ENCODE measurements at places on chromosomes 1 and 21.

DNA sequence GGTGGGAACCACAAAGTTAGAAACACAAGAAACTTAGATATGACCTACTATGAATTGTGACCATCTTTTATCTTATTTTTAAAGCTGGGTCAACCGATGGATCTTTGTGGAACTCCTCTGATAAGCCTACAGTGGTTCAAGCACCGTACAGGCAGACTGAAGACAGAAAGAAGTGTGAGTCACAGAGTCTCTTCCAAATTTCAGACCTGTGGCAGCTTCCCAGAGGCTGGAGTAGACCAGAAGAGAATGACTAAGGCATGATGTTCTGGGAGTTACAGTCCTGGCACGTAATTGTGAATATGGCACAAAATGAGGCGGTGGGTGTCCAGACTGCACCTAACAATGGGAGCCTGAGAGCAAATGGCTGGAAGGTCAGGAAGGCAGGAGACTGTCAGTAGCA, 70.0 kb downstream of the LMO4 start:
- no peak for DNase-seq

DNA sequence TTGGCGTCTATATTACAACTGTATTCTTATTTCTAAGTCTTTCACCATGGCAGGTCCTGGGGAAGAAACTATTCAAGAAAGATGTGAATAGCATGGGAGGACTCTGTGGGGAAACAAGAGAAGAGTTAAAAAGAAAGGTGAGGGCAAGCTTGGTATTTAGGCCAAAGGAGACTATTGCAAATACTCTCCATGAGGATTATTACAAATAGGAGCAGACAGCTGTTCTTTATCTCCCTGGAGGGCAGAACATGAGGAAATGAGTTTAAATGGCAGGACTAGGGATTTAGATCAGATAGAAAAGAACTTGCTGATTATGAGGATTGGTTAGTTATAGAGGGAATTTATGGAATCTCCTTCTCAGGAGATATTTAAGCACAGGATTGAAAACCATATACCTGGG, 186.8 kb downstream of the CDC7 start:
- no peak for DNase-seq

DNA sequence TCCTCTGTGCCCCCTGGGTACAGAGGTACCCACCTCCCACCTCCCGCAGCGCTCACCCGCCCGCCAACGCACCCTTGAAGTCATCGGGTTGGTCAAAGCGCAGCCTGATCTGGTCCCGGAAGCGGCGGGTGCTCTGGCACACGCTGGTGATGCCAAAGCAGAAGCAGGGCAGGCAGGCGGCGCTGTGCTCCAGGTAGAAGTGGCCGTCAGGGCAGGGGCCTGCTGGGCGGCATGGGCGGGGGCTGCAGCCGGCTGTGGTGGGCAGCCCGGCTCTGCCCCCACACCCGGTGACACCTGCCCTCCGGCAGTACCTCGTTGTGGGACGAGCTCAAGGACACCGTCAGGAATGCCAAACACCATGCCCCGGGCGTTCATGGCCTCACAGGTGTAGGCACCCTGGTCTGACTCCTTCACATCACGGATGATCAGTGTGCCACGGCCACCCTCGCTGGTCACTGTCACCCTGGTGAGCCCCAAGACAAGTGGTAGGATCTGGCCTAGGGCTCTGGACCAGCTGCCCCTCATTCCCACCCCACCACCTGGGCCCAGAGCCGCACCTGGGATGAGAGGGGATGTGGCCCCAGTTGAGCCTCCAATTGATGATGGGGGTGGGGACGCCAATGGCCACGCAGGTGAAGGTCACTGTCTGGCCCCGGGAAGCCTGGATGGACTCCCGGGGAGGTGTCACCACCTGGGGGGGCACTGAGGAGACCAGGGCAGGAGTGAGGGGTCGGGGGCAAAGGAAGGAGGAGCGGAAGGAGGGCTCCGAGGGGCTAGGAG, 52.5 kb downstream of the HSPG2 start:
- DNase-seq, result no peak

DNA sequence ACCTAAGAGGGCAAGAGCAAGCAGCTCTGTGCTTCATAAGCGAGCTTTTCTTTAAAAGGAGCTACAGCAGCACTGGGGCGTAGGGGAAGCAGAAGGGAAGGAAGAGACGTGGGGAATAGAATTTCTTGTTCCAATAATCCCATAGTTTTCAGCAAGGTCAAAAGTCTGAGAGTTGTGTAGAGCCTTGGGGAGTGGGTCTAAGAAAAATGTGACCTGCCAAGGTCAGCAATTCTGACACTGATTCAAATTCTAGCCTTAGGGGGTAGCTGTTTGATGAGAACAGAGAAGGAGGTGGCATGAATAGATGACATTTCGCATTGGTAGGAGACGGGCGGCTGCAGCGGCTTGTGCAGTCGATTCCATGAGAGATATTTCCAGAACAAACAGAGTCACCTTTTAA, 22.4 kb downstream of the PRRX1 start:
- DNase-seq, result no peak

DNA sequence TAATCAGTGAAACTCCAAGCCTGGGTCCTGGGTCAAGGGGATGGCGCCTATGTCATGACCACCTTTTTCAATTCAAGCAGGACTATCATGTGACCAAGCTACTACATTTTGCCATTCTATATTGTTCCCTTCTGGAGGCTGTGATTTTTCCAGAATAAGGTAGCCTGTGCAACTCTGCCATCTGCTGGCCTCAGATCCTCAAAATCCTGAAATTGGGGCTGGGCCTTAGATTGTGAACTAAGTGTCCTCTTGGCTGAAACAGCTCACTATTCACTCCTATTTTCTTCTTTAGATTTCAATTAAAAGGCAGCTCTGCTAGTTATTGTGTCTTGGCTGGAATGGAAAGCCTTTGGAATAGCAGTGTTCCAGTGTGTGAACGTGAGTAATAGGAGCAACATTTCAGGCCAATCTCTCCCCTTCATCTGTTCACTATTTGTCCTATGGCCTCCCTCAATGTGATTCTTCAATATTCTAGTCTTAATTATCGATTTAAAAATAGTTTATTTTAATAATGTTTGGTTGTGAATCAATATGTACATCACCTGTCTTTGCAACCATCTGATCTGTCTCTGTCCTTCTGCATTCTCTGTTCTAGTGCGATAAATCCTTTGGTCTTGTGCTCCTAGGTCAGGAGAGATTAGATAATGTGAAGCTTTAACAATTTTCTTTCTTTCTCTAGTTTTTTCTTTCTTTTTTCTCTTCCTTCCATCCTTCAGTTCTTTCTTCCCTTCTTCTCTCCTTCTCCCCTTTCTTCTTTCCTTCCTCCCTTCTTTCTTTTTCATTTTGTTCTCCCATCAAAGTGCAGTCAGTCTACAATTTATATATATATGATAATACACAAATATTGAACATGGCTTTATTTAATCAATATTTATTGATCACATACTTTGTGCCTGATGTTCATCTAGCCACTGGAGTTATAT, 69.8 kb downstream of the CR1 start:
- DNase-seq, result no peak

- DNase-seq, result no peak
These were observed 63.4 kb downstream of the DDR2 start for GRCh38 chr1:162695687-162696086.

GRCh38 chr1:187237542-187237941, 408.8 kb downstream of the PLA2G4A start:
- DNase-seq, result no peak

- DNase-seq, result no peak
These were observed 66.6 kb downstream of the S100B start for GRCh38 chr21:46538262-46538661.

DNA sequence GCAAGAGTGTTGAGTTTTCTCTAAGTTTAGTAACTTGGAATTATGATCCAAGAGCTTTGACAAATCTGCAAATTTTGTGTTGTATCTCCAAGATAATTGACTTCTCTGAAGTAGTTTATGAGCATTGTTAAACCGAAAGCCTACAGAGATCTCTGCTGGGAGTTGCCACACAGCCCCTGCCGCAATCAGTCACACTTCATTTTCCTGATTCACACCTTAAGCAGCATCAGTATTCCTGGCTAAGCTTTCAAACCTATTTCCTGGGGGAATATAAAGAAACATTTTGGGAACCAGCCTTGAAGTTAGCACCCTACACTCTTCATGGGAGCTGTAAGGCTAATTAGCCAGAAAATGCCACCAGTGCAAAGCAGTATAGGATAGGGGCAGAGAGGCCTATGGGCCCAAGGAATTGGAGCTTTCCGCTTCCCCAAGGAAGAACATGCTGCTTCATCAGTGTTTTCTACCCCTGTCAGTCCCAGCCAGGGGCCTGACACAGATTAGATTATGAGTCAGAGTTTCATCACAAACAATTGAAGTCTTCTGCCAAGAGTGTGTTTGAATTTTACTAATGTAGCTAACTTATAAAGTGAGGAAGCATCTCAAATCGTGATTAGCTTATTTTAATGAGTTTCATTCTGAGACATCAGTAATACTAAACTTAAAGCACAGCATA, 23.2 kb upstream of the CACYBP start:
- DNase-seq, result no peak

- peak; percentile 58 for DNase-seq
These were observed 29.0 kb upstream of the SLAMF1 start for GRCh38 chr1:160675641-160676410.

GRCh38 chr1:117985973-117986372, 56.4 kb downstream of the WDR3 start:
- DNase-seq, result no peak

DNA sequence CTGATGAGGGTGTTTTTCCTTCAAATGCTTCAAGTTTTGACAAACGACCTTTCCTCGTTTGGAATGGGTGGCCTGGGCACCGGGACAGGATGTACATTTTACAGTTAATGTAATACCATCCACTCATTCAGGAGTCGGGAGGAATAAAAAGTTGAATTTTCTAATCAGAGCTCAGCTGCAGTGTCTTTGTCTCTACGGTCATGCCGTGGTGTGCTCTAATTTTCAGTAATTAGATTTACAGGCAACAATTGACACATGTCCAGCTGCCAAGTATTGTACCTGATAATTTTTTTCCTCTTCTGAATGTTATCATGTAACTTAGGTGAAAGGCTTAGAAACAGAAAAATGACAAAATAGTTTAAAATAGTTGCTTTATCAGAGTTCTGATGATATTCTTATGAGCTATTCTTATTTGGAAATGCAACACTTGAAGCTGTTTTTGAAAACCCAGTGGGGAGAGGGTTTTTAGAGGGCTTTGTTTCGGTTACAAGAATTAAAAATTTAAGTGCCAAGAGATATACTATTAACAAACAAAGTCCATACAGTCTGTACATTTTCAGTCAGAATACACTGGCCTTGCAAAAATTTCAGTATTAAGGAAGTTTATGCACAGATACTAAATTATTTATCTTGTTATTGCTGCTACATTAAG, 1.0 kb downstream of the CDKN2C start:
- no peak for DNase-seq

DNA sequence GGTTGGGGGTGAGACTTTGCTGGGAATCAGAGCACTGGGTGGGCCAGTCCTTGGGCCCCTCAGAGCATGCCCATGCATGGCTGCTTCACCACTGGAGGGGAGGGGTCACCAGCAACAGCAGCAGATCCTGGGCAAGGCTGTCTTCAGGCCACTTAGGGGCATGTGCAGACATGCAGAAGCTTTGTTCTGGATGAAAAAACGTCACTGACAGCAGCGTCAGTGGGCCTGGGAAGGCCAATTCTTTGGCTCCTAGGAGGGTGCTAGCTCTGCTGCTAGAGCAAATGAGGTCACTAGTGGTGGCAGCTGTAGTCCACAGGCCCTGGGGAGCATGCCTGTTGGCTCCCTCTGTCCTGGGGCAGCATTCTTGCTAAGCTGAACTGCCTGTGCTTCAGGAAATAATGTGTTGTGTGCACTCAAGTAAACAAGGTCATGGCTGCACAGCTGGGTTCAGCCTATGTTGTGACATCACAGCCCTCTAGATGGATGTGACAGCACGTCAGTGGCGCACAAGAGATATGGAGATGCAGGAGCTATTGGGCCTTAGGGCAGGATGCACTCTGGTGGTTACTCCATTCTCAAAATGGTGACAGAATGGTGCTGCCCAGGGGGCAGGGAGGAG, 27.0 kb downstream of the ZC3H11B start:
- DNase-seq, result no peak

DNA sequence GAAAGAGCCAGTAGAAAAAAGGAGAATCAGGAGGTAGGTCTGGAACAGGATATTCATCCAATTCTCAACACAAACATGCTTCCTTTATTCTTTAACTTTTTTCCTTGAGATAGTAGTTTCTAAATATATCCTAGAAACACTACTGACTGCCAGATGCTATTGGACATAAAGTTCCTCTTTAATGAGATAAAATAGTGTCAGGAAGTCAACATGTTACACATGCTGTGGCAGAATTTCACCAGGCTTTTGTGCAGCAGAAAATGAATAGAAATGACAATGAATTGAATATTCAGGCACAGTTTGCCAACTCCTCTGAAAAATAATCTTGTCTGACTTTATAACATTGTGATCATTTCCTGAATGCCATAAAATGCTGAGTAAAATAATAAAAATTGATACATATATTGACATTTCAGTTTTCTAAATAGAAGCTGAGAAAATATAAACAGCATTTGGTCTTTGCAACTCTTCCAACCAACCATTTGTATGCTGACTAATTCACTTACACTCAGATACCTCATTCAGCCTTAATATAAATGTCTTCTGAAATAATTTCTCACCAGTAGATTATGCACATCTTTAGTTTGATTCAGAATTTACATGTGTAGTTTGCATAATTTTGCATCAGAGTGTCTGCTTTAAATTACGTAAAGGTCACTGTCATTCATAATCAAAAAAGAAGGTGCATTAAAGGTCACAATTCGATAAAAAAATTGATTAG, 486.1 kb upstream of the ADGRL2 start:
- DNase-seq, result no peak

- no peak for DNase-seq
These were observed 10.8 kb downstream of the MINDY1 start for GRCh38 chr1:150995896-150996295.
